ENCODE measurements at places on chromosomes 7 and 10. TPM values are rescaled to one million over a fixed set of nuclear protein-coding genes. Genes with fewer than 3 reads are reported as not detected.

The STEAP1 gene
- total RNA-seq = 3.6 TPM

- H3K4me1 ChIP-seq = no peaks in the 10 kb centered on the region
- no peaks in the 10 kb centered on the region for H3K36me3 ChIP-seq
- DNase-seq = peak; percentile 78
- no peak overlapping the region for H3K27ac ChIP-seq
Observed at GRCh38 chr7:27134392-27134791, 3.8 kb upstream of the HOXA4 start.

DNA sequence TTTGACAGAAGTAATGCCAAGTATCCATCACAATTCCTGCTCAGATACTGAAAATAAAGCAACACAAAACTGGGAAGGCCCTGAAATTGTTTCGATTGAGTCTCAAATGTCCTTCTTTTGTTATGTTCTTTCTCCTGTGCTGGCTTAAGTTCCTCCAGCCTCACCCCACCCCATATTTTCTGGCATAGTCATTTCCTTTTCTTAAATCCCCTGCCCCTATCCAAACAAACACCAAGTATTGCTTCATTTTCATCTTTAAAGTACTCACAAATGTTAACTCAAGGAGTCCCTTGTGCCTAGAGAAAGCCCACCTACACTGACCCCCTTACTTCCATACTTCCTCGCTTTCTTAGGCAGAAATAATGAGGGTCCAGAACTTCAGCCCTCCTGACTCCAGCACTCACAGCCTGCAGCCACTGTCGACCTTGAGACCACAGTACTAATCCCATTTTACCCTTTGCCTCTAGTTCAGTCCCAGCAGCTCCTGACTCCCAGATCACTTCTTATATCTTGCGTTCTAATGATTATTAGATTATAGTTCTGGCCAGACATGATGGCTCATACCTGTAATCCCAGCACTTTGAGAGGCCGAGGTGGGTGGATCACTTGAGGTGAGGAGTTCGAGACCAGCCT is 73.2 kb upstream of the ST8SIA6 start:
- H3K27me3 ChIP-seq = no peaks in the 10 kb centered on the region
- DNase-seq = no peak
- no peak overlapping the region for H3K27ac ChIP-seq
- H3K4me1 ChIP-seq = no peaks in the 10 kb centered on the region

GRCh38 chr10:95864906-95865813 is 42.6 kb upstream of the CC2D2B start:
- peaks cover 8% of the 10 kb centered on the region for H3K36me3 ChIP-seq
- no peak for DNase-seq
- no peaks in the 10 kb centered on the region for H3K27me3 ChIP-seq
- no peak overlapping the region for H3K4me3 ChIP-seq
- H3K27ac ChIP-seq = no peak overlapping the region
- H3K4me1 ChIP-seq = peaks cover 8% of the 10 kb centered on the region

GRCh38 chr7:81623251-81623855 is 146.5 kb downstream of the HGF start:
- no peaks in the 10 kb centered on the region for H3K4me1 ChIP-seq
- H3K4me3 ChIP-seq = no peak overlapping the region
- H3K27me3 ChIP-seq = no peaks in the 10 kb centered on the region
- H3K27ac ChIP-seq = no peak overlapping the region

GRCh38 chr10:97183314-97183713 is 2.4 kb downstream of the SLIT1 start:
- DNase-seq = no peak
- H3K27ac ChIP-seq = no peak overlapping the region
- H3K4me3 ChIP-seq = no peak overlapping the region
- H3K4me1 ChIP-seq = no peaks in the 10 kb centered on the region
- H3K36me3 ChIP-seq = no peaks in the 10 kb centered on the region

- H3K27ac ChIP-seq = no peak overlapping the region
- no peaks in the 10 kb centered on the region for H3K36me3 ChIP-seq
- no peaks in the 10 kb centered on the region for H3K27me3 ChIP-seq
- no peak for DNase-seq
Observed at GRCh38 chr7:138865843-138866242, 67.8 kb upstream of the ATP6V0A4 start.

DNA sequence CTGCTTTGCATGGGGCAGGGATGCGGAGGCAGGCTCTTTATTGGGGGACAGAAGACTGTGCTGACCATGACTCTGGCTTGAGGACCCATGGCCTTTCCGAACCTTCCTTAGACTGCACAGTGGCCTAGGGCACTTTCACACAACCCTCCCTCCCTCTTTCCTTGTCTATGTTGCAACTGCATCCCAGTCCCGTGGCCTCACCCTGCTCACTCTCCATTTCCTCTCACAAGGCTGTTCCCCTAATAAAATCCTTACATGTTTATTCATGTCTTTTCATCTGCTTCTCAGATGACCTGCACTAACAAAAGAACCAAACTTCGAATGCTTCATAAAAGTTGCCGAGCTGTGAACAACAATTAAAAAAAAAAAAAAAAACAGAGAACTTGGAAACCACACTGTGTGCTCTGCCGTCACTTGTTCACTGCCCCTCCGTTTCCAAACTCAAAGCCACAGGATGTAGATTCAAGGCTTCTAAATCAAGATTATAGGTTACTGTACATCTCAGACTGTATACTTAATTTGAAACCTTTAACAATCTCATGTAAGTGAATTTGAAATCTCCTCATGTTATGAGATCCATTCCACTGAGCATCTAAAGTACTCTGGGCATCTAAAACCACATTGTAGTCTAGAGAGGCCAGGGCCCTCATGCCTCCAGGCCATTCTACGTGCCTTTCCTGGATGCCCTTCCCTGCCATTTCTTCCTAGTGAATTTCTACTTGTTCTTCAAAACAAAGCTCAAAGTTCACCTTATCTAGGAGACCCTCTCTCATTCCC is 265.9 kb downstream of the SNX13 start:
- H3K4me1 ChIP-seq = peaks cover 12% of the 10 kb centered on the region
- H3K27me3 ChIP-seq = no peaks in the 10 kb centered on the region
- no peaks in the 10 kb centered on the region for H3K36me3 ChIP-seq
- no peak overlapping the region for H3K27ac ChIP-seq

DNA sequence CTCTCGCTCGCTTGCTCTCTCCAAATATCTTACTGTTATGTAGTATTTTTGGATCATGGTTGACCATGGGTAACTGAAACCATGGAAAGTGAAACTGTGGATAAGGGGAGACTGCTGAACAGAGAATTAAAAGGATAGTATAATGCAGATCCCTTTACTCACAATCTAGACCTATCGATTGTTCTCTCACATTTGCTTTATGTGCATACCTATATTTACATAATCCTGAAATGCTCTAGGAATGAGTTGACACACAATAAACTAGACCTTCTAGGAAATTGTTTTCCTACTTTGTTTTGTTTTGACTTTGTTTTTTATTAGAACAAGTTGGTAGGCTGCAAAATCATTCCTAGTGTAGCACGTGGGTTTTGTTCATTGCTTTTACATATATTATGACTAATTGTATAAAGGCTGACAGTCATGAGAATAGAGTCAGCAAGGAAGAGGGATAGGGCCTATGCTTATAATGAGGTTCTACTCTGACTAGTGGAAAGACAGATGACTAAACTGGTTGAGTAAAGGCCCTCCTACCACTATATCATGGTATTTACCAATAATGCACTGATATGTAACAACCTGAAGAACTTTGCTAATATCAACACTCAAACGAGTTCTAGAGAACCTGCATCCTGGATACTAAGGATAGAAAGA is 175.3 kb upstream of the TARP start:
- no peak overlapping the region for H3K4me3 ChIP-seq
- no peak for DNase-seq
- no peaks in the 10 kb centered on the region for H3K27me3 ChIP-seq
- H3K27ac ChIP-seq = no peak overlapping the region

The CCL24 gene
- not detected for total RNA-seq

The MCM10 gene
- total RNA-seq = not detected

The FKBP6 gene
- not detected for total RNA-seq

The SFR1 gene
- total RNA-seq = 11.1 TPM

GRCh38 chr7:101586906-101587677 is 42.0 kb downstream of the MYL10 start:
- H3K4me1 ChIP-seq = no peaks in the 10 kb centered on the region
- no peak overlapping the region for H3K4me3 ChIP-seq
- no peaks in the 10 kb centered on the region for H3K36me3 ChIP-seq
- no peak for DNase-seq
- no peaks in the 10 kb centered on the region for H3K27me3 ChIP-seq

DNA sequence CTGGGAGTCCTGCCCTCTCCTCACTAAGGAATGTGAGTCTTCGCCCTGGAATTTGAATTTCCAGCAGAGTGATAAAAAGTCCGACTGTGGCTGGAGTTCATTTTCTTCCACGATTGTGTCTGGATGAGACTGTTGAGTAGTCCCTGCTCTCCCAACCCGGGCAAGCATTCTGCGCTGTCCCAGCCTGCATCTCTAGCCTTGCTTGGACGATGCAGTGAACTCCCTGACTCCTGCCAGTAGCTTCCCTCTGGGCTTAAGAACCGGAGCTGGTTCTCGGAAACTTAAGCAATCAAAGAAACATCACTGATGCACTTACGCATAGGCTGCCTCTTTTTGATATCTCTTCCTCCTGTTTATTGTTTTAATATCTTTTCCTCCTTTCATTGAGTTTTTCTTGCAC is 116.0 kb upstream of the FZD8 start:
- H3K4me3 ChIP-seq = no peak overlapping the region
- no peaks in the 10 kb centered on the region for H3K27me3 ChIP-seq
- no peaks in the 10 kb centered on the region for H3K4me1 ChIP-seq
- peak overlapping the region; percentile 4 for H3K27ac ChIP-seq
- H3K36me3 ChIP-seq = no peaks in the 10 kb centered on the region
- peak; percentile 67 for DNase-seq

- no peaks in the 10 kb centered on the region for H3K4me1 ChIP-seq
- no peak overlapping the region for H3K4me3 ChIP-seq
- no peak for DNase-seq
- H3K36me3 ChIP-seq = no peaks in the 10 kb centered on the region
- H3K27ac ChIP-seq = peak overlapping the region; percentile 26
Observed at GRCh38 chr7:31788445-31788844, 101.4 kb downstream of the PPP1R17 start.

DNA sequence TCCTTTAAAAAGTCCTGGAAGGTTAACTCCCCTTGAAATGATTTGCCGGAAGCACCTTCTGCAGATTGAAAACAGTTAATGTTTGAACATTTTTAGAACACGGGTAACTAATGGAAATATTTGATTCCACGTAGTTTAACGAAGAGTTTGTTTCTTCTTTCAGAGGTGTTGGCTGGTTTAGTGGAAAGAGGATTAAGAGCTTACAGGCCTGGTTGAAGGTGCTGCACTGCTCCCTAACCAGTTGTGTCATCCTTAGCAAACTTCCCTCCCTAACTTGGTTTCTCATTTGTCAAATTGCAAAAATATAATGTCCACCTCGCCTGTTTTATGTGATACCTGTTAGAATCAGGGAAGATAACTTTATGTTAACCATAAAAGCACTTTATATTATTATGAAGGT is 243.0 kb upstream of the FZD8 start:
- no peaks in the 10 kb centered on the region for H3K36me3 ChIP-seq
- no peak overlapping the region for H3K4me3 ChIP-seq
- no peaks in the 10 kb centered on the region for H3K27me3 ChIP-seq

DNA sequence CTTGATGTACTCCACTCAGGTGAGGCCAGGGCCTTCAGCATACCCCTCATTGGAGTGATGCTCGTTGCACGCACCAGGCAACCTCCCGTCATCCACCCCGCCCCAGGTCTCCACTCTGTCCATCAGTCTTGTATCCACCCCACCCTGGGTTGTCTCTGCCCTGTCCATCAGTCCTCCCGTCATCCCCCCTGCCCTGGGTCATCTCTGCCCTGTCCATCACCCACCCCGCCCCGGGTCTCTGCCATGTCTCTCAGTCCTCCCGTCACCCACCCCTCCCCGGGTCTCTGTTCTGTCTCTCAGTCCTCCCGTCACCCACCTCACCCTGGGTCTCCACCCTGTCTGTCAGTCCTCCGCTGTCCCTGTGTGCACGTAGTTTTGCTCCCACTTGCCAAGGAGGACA is 59.9 kb downstream of the WDR37 start:
- DNase-seq = no peak
- no peak overlapping the region for H3K4me3 ChIP-seq
- H3K27ac ChIP-seq = no peak overlapping the region
- H3K4me1 ChIP-seq = no peaks in the 10 kb centered on the region

DNA sequence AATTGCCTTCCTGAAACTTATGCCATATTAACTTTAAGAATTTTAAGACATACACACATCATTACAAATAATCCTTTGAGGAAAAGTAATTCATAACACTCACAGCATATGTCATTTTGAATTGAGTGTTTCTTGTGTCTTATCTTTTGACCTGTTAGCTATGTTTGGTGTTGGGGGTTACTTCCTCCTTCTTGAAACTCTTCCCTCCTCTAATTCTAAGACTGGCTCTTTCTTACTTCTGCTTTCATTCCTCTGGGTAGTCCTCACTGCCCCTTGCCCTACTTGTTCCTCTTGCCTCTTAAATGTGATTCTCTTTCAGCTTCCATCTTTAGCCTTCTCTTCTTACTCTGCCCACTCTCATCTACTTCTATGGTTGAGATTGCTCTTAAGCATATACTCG is 28.3 kb upstream of the PIP4K2A start:
- no peaks in the 10 kb centered on the region for H3K4me1 ChIP-seq
- no peaks in the 10 kb centered on the region for H3K36me3 ChIP-seq
- no peaks in the 10 kb centered on the region for H3K27me3 ChIP-seq
- no peak overlapping the region for H3K27ac ChIP-seq
- no peak overlapping the region for H3K4me3 ChIP-seq

The MXI1 gene
- 119 TPM for total RNA-seq

The C10orf143 gene
- 8.6 TPM for total RNA-seq

DNA sequence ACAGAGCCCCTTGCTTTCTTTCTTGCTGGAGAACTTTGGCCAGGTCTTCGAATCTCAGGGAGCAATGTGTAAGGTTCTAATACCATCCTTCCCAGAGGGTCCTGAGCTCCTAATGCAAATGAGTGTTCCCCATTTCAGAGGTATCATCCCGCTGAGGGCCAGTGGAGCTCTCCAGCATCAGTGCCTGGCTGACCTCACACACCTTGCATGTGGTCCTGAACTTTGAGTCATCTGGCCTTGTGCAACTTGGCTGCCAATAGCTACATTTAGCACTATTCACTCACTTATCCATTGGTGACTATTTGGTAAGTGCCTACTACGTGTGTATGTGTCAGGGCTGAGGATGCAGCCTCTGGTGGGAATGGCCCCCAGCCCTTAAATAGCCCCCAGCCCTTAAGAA is 48.4 kb upstream of the HABP2 start:
- no peak overlapping the region for H3K4me3 ChIP-seq
- H3K27ac ChIP-seq = no peak overlapping the region
- no peaks in the 10 kb centered on the region for H3K36me3 ChIP-seq
- H3K4me1 ChIP-seq = peaks cover 6% of the 10 kb centered on the region
- no peaks in the 10 kb centered on the region for H3K27me3 ChIP-seq
- no peak for DNase-seq

The CYP3A4 gene
- total RNA-seq = 0.22 TPM

The GBX1 gene
- total RNA-seq = not detected

The PALD1 gene
- 10.5 TPM for total RNA-seq

DNA sequence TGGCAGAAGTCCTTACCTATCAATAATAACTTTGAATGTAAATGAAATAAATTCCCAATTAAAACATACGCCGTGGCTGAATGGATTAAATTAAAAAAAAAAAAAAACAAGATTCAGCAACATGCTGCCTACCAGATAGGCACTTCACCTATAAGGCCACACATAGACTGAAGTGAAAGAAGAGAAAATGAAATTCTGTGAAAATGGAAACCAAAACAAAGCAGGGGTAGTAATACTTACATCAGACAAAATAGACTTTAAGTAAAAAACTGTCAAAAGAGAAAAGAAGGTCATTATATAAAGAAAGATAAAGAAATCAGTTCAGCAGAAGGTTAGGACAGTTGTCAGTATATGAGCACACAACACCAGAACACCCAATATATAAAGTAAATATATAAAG is 55.3 kb downstream of the TCAF1 start:
- H3K27ac ChIP-seq = no peak overlapping the region
- H3K4me1 ChIP-seq = no peaks in the 10 kb centered on the region
- H3K27me3 ChIP-seq = no peaks in the 10 kb centered on the region
- no peaks in the 10 kb centered on the region for H3K36me3 ChIP-seq
- no peak overlapping the region for H3K4me3 ChIP-seq
- DNase-seq = no peak

The WEE2 gene
- total RNA-seq = not detected
